ENCODE measurements at places on chromosomes 16 and 17.

GRCh38 chr17:34182036-34182803 lies 72.9 kb upstream of the CCL2 start:
- DNase-seq, result no peak

DNA sequence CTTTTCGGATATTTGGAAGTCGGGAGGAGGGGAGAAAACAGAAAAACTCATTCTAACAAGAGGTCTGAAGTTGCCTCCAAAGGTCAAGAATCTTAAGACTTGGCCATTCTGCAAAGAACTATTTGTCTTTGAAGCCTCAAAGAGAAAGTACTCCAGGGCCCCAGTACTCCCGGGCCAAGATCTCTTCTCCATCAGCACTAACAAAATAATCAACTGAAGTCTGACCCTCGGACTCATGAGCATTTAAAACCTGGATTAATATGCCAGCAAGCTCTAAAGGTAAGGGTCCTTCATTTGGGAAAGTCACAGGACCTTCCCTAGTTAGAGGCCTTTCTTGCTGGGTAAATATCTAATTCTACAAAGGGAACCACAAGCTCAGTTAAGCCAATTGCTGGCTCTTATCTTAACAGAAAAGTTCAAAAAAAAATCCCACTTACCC lies 4.5 kb downstream of the AXIN2 start:
- DNase-seq, result no peak

GRCh38 chr16:85650135-85650843 lies 37.2 kb downstream of the GSE1 start:
- DNase-seq, result no peak

GRCh38 chr17:42640121-42640520 lies 19.0 kb upstream of the TUBG2 start:
- DNase-seq, result no peak

- no peak for DNase-seq
These were observed 37.2 kb upstream of the CCNF start for GRCh38 chr16:2392025-2392424.

- no peak for DNase-seq
These were observed 52.8 kb upstream of the C17orf78 start for GRCh38 chr17:37322826-37323561.

DNA sequence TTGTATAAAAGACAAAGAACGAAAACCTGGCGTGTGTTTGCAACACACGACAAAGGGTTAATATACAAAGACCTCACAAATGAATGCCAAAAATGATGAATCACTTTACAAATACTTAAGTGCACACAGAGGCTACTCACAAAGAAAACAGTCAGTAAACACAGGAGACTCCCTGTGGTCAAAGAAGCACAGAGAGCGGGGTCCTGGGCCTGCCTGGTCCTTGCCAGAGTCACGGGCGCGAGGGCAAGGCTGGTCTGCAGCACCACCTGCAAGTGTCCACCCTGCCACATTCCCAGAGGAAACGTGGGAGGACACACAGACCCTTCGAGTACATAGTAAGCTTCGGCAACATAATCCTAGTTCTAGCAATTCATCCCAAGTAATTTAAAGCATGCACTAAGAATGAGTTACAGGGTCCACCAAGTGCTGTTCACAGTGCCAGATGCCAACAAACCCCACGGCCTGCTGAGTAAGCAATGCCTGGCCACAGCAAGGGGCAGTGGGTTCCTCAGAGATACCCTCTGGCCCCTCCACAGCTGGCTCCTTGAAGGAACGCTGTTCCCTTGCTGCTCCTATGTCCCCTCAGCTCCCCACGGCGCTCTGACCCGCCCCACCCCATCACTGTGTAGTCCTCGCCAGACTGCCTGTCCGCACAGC lies 24.6 kb upstream of the FAAP100 start:
- DNase-seq, result no peak

- no peak for DNase-seq
These were observed 9.1 kb upstream of the PECAM1 start for GRCh38 chr17:64399767-64400156.

DNA sequence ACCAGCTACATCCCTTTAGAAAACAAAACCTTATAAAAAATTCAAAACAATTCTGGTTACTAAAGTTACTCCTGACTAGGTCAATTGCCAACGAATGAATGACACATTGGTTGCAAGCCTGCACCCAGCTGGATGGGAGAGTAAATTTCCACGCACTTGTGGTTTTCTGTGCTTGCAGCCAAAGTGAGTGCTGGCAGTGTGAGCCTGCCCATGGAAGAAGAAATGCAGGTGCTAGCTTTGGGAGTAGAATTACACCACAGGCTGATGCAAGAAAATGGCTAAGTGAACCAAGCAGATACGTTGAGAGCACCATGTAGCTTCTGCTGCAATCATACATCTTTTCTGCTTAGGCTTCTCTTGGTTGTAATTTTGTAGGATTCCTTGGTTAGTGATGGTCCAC lies 74.6 kb downstream of the SYCE1L start:
- no peak for DNase-seq

DNA sequence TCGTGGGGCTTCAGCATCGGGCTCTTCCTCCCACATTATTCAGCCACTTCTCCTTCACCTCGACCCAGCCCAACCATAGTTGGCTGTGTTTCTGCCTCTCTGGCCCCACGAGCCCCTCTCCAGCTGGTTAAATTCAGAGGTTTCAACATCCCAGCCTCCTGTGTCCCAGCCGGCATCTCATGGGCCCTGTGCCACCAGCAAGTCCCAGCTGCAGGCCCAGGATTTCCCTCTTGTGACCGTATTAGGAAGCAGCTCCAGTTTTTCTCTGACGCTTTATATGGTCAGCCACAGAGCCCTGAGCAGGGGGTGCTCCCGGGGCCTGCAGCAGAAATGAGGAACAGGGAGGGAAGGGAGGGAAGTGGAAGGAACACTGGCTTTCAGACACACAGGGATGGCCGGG lies 27.4 kb downstream of the MYH11 start:
- DNase-seq, result no peak

DNA sequence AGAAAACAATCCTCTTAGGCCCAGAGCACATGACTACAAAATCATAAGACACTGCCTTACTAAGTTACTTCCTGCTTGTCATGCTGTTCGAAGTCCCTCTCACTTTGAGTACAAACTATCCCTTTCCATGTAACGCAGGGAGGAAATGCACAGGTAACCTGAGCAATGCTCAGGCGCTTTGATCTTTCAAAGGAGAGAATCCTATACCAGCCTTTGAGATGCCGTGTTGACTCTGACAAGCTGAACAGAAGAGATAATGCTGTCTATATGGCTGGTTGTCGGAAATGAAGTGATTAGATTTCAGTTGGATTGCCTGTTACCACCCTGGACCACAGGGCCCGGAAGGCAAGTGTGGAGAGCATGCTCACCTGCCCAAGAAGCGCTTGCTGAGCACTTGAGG lies 75.9 kb downstream of the CDH11 start:
- DNase-seq, result no peak

DNA sequence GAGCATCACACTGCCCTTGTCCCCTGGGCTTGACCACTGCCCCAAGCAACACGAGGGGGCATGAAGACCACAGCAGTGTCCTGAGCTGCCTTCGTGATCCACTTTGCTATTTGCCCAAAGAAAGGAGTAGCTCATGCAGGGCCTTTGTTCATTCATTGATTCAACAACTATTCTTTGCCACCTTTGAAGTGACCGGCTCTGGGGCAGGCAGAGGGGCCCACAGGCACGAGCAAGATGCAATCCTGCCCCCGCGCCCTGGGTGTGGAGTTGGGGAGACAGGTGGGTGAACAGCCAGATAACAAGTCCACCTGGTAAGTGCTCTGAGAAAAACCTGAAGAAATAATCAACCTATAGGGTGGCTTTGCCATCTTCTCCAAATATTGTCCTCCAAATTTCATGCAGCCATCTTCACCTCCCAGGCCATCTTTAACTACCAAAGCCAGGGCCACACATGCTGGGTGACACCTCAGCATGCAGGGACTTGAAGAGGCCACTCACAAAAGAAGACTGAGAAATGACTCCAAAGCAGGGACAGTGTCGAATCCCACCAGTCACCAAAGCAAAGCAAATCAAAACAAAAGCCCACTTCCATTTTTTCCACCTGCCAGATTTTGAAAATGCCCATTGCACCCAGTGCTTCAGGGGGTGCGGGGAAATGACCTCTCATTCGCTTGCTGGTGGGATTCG lies 18.2 kb upstream of the RBFOX3 start:
- no peak for DNase-seq

DNA sequence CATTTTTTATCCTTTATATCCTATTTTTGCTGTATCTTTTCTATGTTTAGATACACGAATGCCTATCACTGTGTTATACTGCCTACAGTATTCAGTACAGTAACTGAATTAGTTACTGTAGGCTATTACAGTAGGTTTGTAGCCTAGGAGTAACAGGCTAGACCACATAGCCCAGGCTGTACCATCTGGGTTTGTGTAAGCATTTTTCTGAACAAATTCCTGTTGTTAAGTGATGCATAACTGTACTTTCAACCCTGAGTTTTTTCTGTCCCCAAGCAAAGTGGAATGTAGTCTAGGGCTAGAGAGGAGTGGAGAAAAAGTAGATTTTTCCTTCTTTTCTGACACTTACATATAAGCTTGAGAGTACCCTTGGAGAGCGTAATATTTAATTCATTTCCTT lies 282.1 kb downstream of the HS3ST3B1 start:
- no peak for DNase-seq

- DNase-seq, result no peak
These were observed 50.8 kb downstream of the PITPNM3 start for GRCh38 chr17:6505425-6506142.

- no peak for DNase-seq
These were observed 43.1 kb downstream of the ARSG start for GRCh38 chr17:68334393-68334792.

DNA sequence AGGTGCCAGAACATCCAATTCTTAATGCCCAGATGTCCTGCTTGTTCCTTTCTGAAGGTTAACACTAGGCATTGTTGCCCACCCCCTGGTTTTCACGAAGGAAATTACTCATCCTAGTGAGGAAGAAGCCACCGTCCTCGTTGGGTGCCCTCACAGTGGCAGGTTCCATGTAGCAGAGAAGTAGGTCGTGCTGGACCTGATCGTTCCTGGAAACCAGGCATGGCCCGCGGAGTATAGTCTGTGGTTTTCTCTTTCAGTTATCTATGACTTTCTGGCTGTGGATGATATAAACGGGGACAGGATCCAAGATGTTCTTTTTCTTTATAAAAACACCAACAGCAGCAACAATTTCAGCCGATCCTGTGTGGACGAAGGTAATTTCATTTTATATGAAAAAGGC lies 16.5 kb downstream of the RGS11 start:
- no peak for DNase-seq

- no peak for DNase-seq
These were observed 7.2 kb downstream of the ADORA2B start for GRCh38 chr17:15952048-15952532.

GRCh38 chr17:56762988-56763387 lies 70.7 kb downstream of the C17orf67 start:
- DNase-seq, result no peak

GRCh38 chr17:74819801-74820436 lies 39.8 kb downstream of the GRIN2C start:
- no peak for DNase-seq

GRCh38 chr17:81993729-81994592 lies 16.5 kb downstream of the ASPSCR1 start:
- no peak for DNase-seq

DNA sequence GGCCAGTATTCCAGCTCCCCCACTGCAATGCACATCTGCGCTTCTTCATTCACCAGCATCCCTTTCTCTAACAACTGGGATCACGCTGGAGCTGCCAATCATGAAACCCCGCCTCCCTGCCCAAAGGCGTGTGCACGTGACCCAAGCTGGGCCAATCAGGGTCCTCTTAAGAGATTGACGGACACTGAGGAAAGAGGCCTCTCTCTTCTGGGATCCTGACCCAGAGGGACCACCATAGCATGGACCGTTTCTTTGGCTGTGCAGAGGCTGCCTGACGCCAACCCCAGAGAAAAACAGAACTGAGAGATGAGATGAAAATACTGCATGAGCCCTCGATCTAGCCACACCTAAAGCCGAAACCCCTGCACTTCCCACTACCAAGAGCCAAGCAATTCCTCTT lies 32.0 kb downstream of the COTL1 start:
- DNase-seq, result no peak

- peak; percentile 15 for DNase-seq
These were observed 24.6 kb downstream of the FZD2 start for GRCh38 chr17:44581868-44582267.

DNA sequence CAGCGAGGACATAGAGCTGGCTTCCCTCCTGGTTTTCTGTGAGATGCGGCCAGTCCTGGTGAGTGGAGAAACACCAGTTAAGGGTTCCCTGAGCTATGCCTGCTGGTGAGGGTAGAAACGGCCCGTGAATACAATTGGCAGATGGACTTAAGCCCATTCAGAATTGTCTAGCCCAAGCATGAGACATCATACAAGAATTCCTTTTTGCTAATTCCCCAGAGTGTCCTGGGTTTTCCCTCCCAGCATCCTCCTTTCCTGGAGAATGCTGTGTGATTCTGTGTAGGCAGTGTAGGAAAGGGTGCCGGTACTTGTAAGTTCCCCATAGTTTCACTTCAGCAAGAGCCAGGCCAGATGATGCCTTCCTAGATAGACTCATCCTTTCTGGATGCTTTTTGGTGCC lies 65.1 kb downstream of the SDR42E1 start:
- DNase-seq, result no peak

DNA sequence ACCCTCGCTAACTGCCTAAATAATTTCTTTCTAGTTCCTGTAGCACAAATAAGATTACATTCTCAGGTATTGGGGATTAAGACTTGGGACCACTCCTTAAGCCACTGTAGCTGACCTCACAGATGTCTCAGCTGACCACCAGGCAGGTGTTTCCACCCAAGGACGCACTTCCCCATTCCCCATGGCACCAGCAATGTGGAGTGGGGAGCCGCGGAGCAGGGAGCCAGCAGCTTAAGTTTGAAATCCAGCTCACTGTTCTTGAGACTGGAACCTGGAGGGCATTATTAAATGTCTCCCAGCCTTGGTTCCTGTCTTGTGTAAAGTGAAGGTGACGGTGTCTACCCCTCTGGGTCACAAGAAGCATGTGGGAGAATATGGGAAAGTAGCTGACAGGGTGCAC lies 249.4 kb upstream of the CACNG5 start:
- DNase-seq, result no peak

DNA sequence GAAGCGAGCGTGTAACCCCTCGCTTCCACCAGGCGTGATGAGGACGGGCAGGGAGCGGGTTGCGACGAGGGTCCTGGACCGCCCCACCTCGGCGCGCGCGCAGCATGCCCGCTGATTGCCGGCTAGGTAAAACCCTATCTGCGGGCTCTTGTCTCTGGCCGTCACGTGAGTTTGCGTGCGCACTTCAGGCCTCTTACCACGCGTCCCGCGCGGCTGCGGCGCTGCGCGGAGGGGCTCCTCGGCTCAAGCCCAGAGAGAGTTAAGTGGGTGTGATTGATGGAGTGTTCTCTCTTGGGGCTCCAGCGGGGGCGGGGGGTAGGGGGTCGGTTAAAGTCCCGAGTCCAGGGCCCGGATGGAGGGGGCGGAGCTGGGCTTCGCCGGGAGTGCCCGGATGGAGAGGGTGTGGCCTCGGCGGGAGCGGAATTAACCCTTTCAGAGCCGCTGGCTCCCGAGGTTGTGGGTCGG lies 7.9 kb downstream of the KDM6B start:
- DNase-seq, result peak; percentile 89

Measured in activated CD4-positive, alpha-beta T cell treated with anti-CD3 and anti-CD28 coated beads for 48 hours (primary cell).